Neural crest cell (in vitro differentiated cells): ENCODE measurements at places on chromosomes 4 and X. TPM values are rescaled to one million over a fixed set of nuclear protein-coding genes. Genes with fewer than 3 reads are reported as not detected.

- no peaks in the 10 kb centered on the region for H3K4me1 ChIP-seq
- no peak for DNase-seq
- no peak overlapping the region for H3K4me3 ChIP-seq
- H3K27ac ChIP-seq, result no peak overlapping the region
- H3K36me3 ChIP-seq, result peaks cover 3% of the 10 kb centered on the region
Measured at GRCh38 chrX:53133400-53133799, 39.5 kb downstream of the KANTR start.

KLHL4 gene
- 1.9 and 2.7 TPM in 2 replicates for total RNA-seq

BMP3 gene
- total RNA-seq, result 0.34 and 0.40 TPM in 2 replicates

DNA sequence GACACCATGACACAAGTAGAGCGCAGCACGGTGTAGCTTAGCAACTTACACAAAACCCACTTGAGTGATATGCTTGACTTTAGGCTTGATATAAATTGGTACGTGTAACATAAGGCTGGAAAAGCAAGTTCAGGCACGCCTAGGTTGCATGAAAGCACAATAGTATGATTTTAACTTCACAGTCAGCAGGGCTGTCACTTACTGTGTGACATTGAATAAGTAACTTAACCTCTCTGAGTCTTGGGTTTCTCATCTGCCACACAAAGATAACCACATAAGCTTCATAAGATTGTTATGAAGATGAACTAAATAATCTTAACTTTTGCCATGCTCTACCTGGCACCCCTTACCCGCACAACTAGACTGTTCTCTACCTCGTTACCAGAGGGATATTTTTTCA, 9.5 kb downstream of the SRD5A3 start:
- H3K4me1 ChIP-seq, result no peaks in the 10 kb centered on the region
- H3K4me3 ChIP-seq, result no peak overlapping the region
- H3K36me3 ChIP-seq, result peaks cover 24% of the 10 kb centered on the region
- H3K27me3 ChIP-seq, result no peaks in the 10 kb centered on the region
- DNase-seq, result no peak
- H3K27ac ChIP-seq, result no peak overlapping the region

TMSB15A gene
- 216 and 233 TPM in 2 replicates for total RNA-seq

XG gene
- total RNA-seq, result not detected in 2 replicates

PNMA5 gene
- not detected in 2 replicates for total RNA-seq

DNA sequence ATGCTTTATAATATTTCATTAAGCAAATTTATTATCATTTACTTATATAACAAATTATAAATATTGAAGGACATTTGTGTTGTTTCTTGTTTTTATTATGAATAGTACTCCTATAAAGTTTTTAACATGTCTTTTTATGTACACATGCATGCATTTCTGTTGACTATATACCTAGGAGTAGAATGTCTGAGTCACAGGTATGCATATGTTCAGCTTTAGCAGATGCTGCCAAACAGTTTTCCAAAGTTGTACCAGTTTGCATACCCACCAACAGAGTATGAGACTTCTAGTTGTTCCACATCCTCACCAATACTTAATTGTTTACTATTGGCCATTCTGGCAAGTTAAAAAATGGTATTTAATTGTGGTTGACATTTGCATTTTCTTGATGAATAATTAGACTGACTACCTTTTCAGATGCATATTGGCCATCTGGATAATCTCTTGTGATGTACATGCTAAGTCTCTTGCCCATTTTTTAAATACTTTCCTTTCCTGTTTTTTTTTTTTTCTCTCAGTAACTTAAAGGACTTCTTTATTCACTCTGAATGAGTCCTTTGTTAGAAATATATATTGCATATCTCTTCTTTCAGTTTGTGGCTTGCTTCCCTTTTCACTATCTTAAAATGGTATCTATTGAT, 132.2 kb upstream of the TRIM2 start:
- no peak overlapping the region for H3K27ac ChIP-seq
- peaks cover 3% of the 10 kb centered on the region for H3K36me3 ChIP-seq
- no peaks in the 10 kb centered on the region for H3K27me3 ChIP-seq

DNA sequence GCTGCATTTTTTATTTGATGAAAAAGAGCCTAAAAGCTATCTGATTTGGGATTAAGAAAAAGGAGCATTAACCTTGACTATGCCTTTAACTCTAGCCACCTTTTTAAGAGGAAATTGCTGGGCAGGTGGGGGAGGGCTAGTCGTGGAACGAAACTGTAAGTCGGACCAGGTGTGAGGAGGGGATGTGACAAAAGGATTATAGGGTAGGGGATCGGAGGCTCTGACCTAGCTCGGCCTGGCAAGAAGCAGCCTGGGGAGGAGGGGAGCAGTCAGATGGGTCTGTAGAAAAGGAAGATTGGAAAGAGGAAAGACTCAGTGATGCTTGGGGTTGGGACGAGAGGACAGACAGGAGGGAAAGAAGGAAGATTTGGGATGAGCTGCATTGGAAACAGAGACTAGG, 21.1 kb upstream of the SPCS3 start:
- DNase-seq, result no peak
- H3K27me3 ChIP-seq, result no peaks in the 10 kb centered on the region
- no peaks in the 10 kb centered on the region for H3K4me1 ChIP-seq

ANOS1 gene
- total RNA-seq, result 18.1 and 18.8 TPM in 2 replicates

RS1 gene
- total RNA-seq, result not detected in 2 replicates

DNA sequence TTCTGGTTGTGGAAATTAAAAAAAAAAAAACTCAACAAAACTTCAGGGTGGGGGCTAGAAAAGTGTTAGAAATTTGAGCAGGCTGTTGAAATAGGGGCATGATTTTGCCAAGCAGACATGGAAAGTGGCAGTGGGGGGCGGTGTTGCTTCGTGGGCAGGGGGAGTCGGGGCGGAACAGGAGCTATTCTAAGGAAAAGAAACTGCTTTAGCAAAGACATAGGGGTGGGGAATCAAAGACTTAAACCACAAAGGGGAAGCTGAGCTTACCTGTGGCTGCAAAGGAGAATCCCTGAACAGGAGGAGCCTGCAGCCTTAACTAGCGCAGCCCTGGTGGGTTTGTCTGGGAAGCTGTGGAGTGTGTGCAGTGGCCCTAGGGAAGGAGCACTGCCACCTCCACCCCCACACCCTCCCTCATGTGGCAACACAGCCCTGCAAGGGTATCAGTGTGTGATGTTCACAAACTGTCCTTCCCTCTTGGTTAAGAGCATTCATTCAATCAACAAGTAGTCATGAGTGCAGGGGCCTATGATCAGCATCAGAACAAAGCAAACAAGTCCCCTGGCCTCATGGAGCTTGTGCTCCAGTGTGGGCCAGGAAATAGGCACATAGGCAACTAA, 20.5 kb downstream of the SEL1L3 start:
- no peaks in the 10 kb centered on the region for H3K4me1 ChIP-seq
- no peaks in the 10 kb centered on the region for H3K36me3 ChIP-seq
- no peak for DNase-seq

NIPAL1 gene
- total RNA-seq, result 0.41 and 0.68 TPM in 2 replicates

DNA sequence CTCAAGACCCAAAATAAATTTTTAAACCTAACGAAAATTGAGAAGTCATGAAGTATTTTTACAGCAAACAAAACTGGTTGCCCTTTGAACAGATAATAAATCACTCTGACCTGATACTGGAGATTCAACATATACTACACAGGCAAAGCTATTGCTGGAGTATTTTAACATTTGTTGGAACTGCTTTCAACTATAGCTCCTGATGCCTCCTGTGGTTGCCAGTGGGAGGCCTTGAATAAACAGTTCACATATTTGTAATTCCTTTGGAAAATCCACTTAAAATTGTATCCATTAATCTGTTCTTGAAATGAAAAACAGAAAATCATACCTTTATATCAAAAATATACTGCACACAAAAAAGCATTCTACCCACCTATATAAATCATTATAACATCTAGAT, 605.1 kb downstream of the KCTD8 start:
- no peaks in the 10 kb centered on the region for H3K36me3 ChIP-seq
- H3K27ac ChIP-seq, result no peak overlapping the region
- H3K27me3 ChIP-seq, result no peaks in the 10 kb centered on the region
- no peak for DNase-seq
- H3K4me3 ChIP-seq, result no peak overlapping the region
- H3K4me1 ChIP-seq, result peaks cover 4% of the 10 kb centered on the region

DNA sequence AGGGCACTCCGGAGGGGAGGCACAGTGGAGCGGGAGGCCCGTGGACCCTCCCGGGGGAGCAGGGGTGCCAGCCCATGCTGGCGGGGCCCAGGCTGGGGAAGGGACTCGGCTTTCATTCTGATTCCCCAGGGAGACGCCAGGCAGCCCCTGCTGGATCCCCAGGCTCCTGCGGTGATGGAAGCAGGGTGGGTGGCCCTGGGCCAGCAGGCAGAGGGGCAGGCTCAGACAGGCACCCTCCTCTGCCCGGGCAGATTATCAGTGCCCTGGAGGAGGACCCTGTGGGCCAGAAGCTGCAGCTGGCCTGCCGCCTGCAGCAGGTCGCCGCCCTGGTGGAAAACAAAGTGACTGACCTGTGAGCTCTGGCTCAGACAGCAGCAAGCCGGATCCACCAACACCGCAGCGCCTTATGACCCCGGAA, 2.1 kb upstream of the SRPK3 start:
- no peak for DNase-seq
- no peak overlapping the region for H3K4me3 ChIP-seq
- no peaks in the 10 kb centered on the region for H3K27me3 ChIP-seq
- no peaks in the 10 kb centered on the region for H3K36me3 ChIP-seq

- no peak overlapping the region for H3K27ac ChIP-seq
- H3K4me1 ChIP-seq, result peaks cover 5% of the 10 kb centered on the region
- no peak for DNase-seq
- H3K36me3 ChIP-seq, result peaks cover 9% of the 10 kb centered on the region
- no peaks in the 10 kb centered on the region for H3K27me3 ChIP-seq
Measured at GRCh38 chr4:41189666-41190065, 24.7 kb downstream of the APBB2 start.

DNA sequence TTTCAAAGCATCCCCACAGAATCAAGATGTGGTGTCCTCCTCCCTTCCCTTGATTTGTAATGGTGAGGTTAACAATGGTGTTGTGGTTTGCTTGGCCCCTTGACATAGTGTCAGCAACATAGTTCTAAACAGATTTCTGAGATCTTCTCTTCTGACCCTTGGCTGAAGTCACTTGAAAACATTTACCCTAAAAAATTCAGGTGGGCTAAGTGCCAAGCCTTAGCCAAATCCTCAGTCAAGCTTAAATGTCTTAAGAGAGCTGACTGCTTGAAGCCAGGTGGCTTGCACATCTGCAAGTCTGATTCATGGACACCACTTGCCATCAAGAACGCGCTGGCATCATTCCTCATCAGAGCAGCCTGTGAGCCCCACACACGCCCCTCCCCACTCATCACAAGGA, 173.2 kb downstream of the MGST2 start:
- H3K36me3 ChIP-seq, result peaks cover 2% of the 10 kb centered on the region
- no peak for DNase-seq
- peaks cover 73% of the 10 kb centered on the region for H3K4me1 ChIP-seq
- H3K27ac ChIP-seq, result no peak overlapping the region
- no peak overlapping the region for H3K4me3 ChIP-seq

GRCh38 chrX:6885909-6886308, 261.6 kb upstream of the STS start:
- no peaks in the 10 kb centered on the region for H3K27me3 ChIP-seq
- no peaks in the 10 kb centered on the region for H3K4me1 ChIP-seq
- no peak for DNase-seq
- H3K27ac ChIP-seq, result no peak overlapping the region
- no peak overlapping the region for H3K4me3 ChIP-seq

- no peak overlapping the region for H3K27ac ChIP-seq
- peaks cover 15% of the 10 kb centered on the region for H3K36me3 ChIP-seq
- no peak for DNase-seq
- peaks cover 46% of the 10 kb centered on the region for H3K4me1 ChIP-seq
Measured at GRCh38 chrX:133249266-133250058, 31.3 kb upstream of the TFDP3 start.

GRCh38 chrX:31500921-31501320, 429.1 kb upstream of the FTHL17 start:
- no peak overlapping the region for H3K27ac ChIP-seq
- DNase-seq, result no peak
- no peaks in the 10 kb centered on the region for H3K27me3 ChIP-seq
- peaks cover 2% of the 10 kb centered on the region for H3K36me3 ChIP-seq

DNA sequence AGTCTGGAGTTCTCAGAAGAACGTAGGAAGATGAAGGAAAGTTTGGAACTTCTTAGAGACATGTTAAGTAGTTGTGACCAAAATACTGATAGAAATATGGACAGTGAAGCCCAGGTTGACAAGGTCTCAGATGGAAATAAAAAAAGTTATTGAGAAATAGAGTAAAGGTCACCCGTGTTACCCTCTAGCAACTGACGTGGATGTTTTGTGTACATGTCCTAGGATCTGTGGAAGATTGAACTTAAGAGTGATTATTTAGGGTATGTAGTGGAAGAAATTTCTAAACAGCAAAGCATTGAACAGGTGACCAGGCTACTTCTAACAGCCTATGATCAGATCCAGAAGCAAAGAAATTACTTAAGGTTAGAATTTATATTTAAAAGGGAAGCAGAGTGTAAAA, 1020.4 kb downstream of the FSTL5 start:
- H3K27ac ChIP-seq, result no peak overlapping the region
- DNase-seq, result no peak
- no peaks in the 10 kb centered on the region for H3K27me3 ChIP-seq
- peaks cover under 1% of the 10 kb centered on the region for H3K36me3 ChIP-seq

H2BW2 gene
- total RNA-seq, result 0.20 and 0.51 TPM in 2 replicates

- no peak for DNase-seq
- H3K36me3 ChIP-seq, result no peaks in the 10 kb centered on the region
- no peak overlapping the region for H3K4me3 ChIP-seq
Measured at GRCh38 chr4:11735651-11736050, 307.0 kb upstream of the HS3ST1 start.

SATL1 gene
- 0.18 and 0.21 TPM in 2 replicates for total RNA-seq

GRCh38 chr4:111707491-111707890, 437.8 kb upstream of the FAM241A start:
- H3K27ac ChIP-seq, result no peak overlapping the region
- H3K4me1 ChIP-seq, result peaks cover 8% of the 10 kb centered on the region
- H3K36me3 ChIP-seq, result no peaks in the 10 kb centered on the region
- no peaks in the 10 kb centered on the region for H3K27me3 ChIP-seq
- no peak overlapping the region for H3K4me3 ChIP-seq

DNA sequence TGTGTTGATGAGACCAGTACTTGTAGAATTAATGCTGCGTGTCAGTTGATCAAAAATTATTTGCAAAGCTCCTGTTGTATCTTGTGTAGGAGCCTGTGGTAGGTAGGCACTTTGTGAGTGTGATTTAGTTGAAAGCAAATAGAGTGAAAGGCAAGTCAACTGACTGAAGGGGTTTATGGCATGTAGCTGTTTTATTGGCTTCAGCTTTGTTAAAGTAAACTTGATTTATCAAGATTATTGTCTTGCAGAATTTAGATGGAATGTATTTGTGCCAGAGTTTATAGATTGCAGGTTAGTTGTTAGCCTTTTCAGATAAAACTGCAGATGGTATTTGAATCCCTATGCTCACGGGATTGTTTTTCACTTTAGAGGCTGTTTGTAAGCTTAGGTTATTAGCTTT, 128.0 kb downstream of the FRAS1 start:
- no peaks in the 10 kb centered on the region for H3K27me3 ChIP-seq
- H3K27ac ChIP-seq, result peak overlapping the region; percentile 38
- no peak for DNase-seq
- H3K36me3 ChIP-seq, result peaks cover 7% of the 10 kb centered on the region
- H3K4me3 ChIP-seq, result no peak overlapping the region
- H3K4me1 ChIP-seq, result peaks cover 3% of the 10 kb centered on the region

NUDT11 gene
- 39.8 and 41.3 TPM in 2 replicates for total RNA-seq

PRR32 gene
- not detected in 2 replicates for total RNA-seq

KIAA1210 gene
- total RNA-seq, result not detected in 2 replicates
